Central memory CD4-positive, alpha-beta T cell (primary cell): ENCODE measurements at places on chromosomes 7 and 10.

GRCh38 chr10:12262278-12262981 lies 66.4 kb downstream of the CDC123 start:
- no peak for DNase-seq

DNA sequence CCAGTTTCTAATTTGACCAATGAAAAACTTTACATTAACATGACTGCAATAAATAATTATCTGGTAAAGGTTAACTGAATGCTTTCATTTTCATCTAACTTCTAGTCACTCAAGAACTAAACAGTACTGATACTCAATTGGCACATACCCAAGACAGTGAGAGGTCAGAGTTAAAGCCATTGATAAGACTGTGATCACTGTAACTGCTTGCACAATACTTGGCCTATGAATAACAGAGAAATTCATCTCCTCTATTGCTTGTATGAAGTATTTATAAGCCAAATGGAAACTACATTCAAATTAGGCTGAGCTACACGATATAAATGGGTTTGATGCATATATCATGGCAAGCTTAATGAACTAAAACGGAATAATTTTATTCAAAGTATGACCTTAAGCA lies 43.0 kb downstream of the HERC4 start:
- DNase-seq: no peak

- DNase-seq: no peak
These were observed 20.0 kb upstream of the GPR146 start for GRCh38 chr7:1024331-1024841.

DNA sequence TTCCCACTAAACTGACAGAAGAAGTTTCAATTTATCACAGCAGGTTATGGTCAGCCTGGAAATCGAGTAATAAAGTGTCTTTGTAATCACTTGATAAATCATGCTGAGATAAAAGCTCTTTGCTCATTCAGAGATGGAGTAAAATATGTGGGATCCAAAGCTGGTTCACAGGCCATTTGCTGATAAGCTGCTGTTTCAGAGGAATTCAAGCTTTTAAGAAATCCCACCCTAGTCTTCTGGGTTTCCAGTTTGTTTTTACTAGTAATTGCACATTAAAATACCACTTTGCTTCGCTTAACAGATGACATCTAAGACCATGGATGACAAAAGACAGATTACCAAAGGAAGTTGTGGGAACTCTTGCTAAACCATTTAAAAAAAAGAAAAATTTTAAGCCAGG lies 37.4 kb upstream of the CDK6 start:
- DNase-seq: no peak

GRCh38 chr10:97427571-97428179 lies 1.7 kb downstream of the PGAM1 start:
- DNase-seq: no peak

DNA sequence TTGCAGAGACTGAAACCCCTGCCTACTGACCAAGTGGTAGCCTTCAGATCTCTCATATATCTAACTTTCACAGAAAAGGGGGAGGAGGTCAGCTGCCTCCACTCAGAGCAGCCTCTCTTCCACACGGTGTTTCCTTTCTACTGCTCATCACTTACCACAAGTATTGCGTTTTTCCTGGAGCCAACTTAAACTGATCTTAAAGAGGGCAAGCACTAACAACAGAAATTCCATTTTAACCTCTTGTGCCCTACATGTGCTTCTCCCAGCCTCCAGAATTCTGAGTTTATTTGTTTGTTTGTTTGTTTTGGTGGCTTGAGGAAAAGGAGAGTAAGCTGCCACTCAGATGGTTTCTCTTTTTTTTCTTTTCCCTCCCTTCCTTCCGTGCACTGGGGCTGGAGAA lies 19.1 kb downstream of the SKIDA1 start:
- no peak for DNase-seq

DNA sequence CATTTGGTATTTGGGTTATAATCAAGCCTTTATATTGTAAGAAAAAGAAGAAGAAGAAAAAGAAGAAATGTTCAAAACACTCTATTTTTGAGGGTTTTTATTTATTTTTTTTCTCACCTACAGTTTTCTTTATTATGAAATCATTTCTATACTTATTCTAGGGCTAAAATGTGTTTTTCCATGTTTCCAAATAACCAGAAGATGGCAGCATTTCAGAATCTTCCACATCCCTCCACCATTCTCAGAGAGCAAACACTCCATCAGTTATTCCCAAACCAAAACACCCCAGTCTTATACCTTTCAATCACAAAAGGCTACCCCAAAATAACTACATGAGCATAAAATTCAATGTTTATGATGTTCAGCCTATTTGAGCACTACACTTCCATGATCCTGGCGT lies 38.7 kb upstream of the PPP1R17 start:
- no peak for DNase-seq

DNA sequence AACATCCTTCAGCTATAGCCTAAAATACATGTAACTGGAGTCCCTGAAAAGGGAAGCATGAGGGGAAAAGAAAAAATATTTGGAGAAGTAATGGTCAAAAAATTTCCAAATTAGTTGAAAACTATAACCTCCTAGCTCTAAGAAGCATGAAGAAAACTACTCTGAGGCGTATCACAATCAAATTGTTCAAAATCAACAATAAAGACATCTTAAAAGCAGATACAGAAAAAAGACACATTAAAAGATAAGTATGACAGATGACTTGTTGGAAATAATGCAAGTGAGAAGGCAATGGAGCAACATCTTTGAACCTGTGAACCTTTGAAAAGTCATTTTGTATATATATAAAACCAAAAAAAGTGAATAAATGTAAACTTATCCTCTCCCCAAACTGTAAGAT lies 93.1 kb downstream of the RNF32 start:
- no peak for DNase-seq

GRCh38 chr10:14102056-14102455 lies 228.7 kb downstream of the FRMD4A start:
- no peak for DNase-seq

GRCh38 chr10:1171182-1171581 lies 115.0 kb downstream of the WDR37 start:
- no peak for DNase-seq

DNA sequence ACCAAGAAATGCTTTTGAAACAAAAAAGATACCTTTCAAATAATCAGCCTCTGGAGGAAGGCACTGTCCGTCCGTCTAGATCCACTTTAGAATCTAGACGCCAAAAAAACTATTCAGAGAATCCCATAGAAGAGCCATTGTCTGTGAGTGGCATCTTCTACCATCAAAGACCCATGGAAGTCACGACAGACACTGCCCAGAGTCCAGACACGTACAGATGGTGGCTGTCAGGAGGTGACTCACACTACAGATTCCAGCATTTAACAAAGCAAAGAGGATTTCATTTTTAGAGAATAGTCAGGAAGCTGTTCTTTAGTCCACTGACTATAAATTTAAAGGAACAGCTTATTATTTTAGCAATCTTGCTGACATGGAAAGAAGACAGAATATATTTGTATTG lies 11.7 kb downstream of the C1QL3 start:
- no peak for DNase-seq

DNA sequence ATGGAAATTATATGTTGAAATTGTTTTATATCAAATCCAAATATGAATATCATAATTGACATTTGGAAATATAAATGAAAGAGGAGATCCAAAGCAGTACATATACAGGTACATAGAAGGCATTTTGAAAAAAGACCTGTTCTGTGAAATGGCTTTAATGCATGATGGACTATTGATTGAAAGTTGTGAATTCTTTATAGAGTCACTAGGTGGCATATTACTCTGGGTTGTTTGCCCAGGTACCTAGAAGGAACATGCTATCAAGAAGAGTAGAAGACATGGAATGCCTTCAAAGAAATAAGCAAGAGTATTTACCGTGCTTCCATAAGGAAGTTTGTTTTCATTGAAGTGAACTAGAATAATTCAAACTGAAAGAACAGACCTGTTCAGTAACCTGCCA lies 160.0 kb upstream of the ANK3 start:
- DNase-seq: no peak

DNA sequence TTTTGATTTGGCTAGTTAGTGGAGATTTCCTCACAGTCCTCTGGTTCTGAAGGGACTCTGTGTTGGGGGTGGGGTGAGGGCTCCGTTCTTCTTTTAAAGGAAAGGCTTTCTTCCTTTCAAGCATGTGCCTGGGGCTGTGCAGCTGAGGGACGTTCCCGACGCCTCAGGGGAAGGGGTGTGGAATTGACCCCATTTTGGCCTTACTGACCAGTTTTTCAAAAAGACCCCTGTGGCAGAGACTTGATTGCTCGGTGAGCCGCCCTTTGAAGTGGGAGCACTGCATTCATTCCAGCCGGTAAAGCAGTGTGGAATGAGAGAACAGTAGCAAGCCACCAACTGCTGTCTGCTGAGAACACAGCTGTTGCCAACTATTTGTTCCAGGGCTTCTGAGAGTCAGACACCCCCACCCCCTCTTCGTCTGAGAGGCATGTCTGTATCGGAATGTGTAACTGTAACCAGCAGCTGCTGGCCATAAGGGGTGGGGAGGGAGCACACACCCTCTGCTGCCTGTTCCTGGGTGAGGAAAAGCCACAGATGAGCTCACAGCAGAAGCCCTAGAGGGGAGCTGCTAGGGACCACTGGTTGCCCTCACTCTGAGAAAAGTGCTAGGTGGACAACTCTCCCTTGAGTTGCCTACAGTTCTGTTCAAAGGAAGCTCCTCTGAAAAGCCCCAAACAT lies 33.2 kb downstream of the WBP1L start:
- DNase-seq: no peak

DNA sequence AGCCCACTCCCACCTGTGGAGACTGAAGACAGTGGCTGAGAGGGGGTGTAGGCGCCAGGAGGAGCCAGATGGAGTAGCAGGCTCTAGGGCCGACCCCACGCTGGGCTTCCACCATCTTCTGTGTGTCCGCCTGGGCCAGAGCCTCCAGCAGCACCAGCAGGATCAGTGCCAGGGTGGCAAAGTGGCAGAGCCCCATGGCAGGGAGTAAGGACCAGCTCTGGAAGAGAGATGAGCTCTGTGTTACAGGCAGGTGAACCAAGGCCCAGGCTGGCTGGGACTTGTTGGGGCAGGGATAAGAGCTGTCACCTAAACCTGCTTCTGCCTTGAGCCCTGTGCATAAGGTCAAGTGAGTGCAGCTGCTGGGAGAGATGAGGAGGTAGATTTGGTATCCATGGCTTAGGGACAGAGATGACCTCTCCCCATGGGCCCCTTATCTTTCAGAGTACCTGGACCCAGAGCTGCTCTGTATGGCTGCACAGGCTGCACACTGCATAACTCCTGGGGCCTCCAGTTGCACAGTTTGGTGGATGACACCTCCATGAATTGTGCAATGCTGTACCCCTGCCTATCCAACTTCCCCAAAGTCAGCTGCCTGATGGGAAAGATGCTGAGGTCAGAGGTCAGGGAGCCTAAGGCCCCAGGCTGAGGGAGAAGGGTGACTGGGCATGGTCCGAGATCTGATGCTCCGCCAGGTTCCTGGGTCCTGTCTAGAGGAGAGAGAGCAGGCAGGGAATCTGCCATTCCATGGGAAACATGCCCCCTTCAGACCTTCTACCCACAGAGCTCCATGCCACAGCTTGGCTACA lies 7.4 kb upstream of the SAMD8 start:
- DNase-seq: no peak

- no peak for DNase-seq
These were observed 1351.3 kb upstream of the SORCS1 start for GRCh38 chr10:108515821-108516220.

DNA sequence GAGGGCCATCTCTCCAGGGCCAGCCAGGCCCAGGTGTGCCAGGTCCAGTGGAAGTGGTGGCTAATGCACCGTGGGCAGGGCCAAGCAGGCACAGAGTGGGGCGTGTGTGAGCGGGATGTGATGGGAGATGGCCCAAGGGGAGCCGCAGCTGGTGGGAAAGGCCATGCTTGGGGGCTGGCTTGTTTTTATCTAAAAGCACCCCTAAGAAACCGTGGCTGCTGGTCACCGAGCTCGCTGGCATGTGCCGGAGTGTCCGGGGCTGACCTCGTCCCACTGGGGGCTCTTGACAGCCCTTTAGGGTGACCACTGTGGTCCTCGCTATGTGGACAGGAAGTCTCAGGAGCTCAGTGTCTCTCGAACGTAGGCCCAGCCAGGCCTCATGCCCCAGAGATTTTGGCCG lies 582.4 kb upstream of the FOXK1 start:
- no peak for DNase-seq
